ENCODE measurements at places on chromosomes 12 and 14. TPM values are rescaled to one million over a fixed set of nuclear protein-coding genes. Genes with fewer than 3 reads are reported as not detected.

DNA sequence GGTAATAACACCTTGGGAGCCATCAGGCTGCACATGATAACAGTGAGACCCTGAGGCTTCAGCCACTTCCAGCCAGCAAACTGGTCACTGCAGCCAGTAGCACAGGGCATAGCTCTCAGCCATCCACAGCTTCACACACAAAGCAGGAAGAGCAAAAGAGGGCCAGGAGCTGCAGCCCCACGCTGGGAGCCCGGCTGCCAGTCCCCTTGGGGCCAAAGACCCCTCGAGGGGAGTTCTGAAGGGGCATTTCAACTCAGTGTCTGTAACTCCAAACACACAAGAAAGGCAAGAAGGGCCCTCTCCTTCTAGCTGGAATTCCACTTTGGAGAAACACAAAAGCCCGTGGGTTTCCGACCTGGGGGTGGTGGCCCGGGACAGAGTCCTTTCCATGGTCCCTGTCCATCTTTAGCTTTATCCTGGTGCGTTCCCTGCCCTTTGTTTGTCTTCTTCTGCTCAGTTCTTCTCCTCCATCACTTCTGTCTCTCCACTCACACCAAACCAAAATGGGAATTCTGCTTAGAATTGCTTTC is 151.8 kb upstream of the FKBP4 start:
- H3K27me3 ChIP-seq, result peaks cover 15% of the 10 kb centered on the region
- H3K4me3 ChIP-seq, result no peak overlapping the region
- H3K4me1 ChIP-seq, result peaks cover 13% of the 10 kb centered on the region
- H3K27ac ChIP-seq, result no peak overlapping the region

DNA sequence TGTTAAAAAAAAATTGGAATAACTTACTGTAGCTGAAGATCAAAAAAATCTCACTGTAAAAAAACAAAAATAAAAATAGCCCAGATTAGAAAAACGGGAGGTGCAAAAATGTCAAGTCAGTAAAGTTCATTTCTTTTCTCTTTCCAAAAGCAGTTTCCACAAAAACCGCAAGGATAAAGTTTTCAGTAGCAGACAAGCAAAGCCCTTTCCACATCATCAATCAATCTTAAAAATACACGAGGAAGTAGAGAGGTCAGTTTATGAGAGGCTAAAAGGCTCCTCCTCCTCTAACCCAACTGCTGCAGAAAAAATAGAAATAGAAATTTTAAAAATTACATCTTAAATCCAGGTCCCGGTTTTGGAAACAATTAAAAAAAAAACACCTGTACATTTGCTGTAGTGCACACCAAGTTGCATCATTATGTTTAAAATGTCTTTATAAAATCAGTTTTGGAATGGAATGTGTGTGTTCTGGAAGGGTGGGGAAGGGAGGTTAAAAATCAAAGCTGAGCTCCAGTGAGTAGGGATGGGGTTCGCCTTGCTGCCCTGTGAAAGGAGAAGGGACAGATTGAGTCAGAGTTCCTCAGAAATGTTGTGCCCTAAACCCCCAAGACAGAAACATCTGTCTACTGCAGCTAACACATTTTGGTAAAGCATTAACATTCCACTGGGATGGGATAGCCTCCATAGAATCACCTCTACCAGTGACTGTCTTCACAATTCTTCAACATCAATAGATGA is 5.8 kb downstream of the HNRNPC start:
- peaks cover 95% of the 10 kb centered on the region for H3K36me3 ChIP-seq
- H3K4me3 ChIP-seq, result no peak overlapping the region
- H3K27me3 ChIP-seq, result no peaks in the 10 kb centered on the region

- peaks cover 4% of the 10 kb centered on the region for H3K27me3 ChIP-seq
- no peaks in the 10 kb centered on the region for H3K4me1 ChIP-seq
- no peak overlapping the region for H3K27ac ChIP-seq
- no peaks in the 10 kb centered on the region for H3K36me3 ChIP-seq
- no peak for DNase-seq
Observed at GRCh38 chr12:38934686-38935085, 29.3 kb upstream of the CPNE8 start.

DNA sequence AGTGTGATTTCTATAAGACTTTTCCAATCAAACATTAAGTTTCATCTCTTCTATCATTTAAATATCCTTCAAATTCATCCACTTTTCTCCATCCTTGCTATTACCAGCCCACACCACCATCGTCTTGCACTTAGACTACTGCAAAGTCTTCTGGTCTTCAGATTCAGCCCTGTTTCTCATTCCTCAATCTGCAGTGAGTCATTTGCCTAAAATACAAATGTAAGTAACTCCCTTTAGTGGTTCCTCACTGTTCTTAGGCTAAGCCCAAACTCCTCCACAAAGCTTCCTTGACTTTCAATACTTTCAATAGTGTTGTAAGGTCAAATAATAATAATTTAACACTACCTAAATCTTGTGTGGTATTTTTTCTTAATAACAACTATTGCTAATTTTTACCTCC is 83.3 kb downstream of the PLEKHG7 start:
- no peaks in the 10 kb centered on the region for H3K27me3 ChIP-seq
- H3K4me3 ChIP-seq, result no peak overlapping the region
- no peak overlapping the region for H3K27ac ChIP-seq

DNA sequence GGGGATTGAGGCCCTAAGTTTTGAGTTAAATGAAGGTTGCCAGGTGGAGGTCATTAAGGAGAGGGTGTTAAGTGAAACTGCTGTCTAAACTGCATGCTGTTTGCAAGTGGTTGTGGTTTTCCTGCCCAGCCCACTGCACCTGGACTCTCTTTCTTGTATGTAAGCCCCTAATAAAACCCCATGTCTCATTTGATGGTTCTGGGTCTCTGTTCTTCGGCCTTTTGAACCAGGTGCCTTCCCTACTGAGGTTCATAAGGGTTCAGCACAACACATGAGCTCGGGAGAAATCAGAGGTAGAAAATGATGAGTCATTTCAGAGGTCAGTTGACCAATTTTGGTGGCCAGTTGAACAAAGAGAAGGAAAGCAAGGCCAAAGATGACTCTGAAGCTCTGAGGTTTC is 382.5 kb downstream of the RPS29 start:
- no peaks in the 10 kb centered on the region for H3K27me3 ChIP-seq
- no peak for DNase-seq
- no peaks in the 10 kb centered on the region for H3K4me1 ChIP-seq
- no peak overlapping the region for H3K27ac ChIP-seq

- H3K4me1 ChIP-seq, result no peaks in the 10 kb centered on the region
- no peak for DNase-seq
- H3K27me3 ChIP-seq, result peaks cover 99% of the 10 kb centered on the region
- peak overlapping the region; percentile 85 for H3K27ac ChIP-seq
- H3K4me3 ChIP-seq, result peak overlapping the region; percentile 60
Observed at GRCh38 chr12:114403011-114403689, 2.8 kb downstream of the TBX5 start.

DNA sequence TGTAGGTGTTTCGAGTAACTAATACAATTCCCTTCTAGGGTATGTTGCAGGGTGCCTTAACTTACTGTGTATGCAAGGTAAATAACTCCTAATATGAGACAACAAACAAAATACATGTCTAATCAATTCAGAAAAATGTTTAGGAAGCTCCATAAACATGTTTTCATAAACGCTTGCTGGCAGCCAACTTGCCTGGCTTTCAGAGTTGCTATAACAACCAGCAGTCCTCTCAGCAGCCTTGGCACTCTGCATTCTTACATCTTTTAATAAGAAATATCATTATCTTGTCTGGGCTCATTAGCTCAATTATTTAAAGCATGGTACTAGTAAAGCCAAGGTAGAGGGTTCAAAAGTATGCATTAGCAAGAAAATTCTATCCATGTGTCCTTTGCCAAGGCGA is 477.4 kb downstream of the APAF1 start:
- no peaks in the 10 kb centered on the region for H3K4me1 ChIP-seq
- no peak overlapping the region for H3K4me3 ChIP-seq
- no peaks in the 10 kb centered on the region for H3K27me3 ChIP-seq
- H3K36me3 ChIP-seq, result no peaks in the 10 kb centered on the region
- H3K27ac ChIP-seq, result no peak overlapping the region

- peak; percentile 53 for DNase-seq
- H3K27ac ChIP-seq, result peak overlapping the region; percentile 99
- peaks cover 34% of the 10 kb centered on the region for H3K4me1 ChIP-seq
- H3K4me3 ChIP-seq, result peak overlapping the region; percentile 78
- no peaks in the 10 kb centered on the region for H3K27me3 ChIP-seq
- no peaks in the 10 kb centered on the region for H3K36me3 ChIP-seq
Observed at GRCh38 chr14:64501411-64502171, 2.0 kb downstream of the ZBTB25 start.

- H3K36me3 ChIP-seq, result no peaks in the 10 kb centered on the region
- peak overlapping the region; percentile 48 for H3K4me3 ChIP-seq
- peaks cover 11% of the 10 kb centered on the region for H3K4me1 ChIP-seq
- H3K27ac ChIP-seq, result no peak overlapping the region
Observed at GRCh38 chr12:120640861-120641833, 721 bp downstream of the CABP1 start.

DNA sequence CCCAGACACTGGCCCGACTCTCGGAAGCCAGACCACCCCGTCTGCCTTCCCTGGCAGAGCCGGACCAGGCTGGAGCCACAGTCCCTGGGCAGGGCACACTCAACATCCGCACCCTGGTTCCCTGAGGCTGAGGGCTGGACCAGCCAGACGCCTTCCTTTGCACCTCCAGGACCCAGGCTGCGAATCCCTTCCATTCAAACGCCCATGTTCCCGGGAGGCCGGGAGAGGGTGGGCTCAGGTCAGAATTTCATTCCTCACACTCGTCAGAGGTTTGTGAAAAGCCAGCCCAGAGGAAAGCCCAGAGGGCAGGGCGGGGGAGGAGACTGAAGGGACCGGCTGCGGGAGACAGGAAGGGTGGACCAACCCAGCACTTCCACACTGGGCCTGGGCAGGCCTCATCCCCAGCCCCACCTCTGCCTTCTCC is 58.7 kb downstream of the LRRC74A start:
- H3K4me3 ChIP-seq, result no peak overlapping the region
- H3K36me3 ChIP-seq, result no peaks in the 10 kb centered on the region
- H3K27ac ChIP-seq, result peak overlapping the region; percentile 83
- DNase-seq, result no peak
- no peaks in the 10 kb centered on the region for H3K27me3 ChIP-seq

DNA sequence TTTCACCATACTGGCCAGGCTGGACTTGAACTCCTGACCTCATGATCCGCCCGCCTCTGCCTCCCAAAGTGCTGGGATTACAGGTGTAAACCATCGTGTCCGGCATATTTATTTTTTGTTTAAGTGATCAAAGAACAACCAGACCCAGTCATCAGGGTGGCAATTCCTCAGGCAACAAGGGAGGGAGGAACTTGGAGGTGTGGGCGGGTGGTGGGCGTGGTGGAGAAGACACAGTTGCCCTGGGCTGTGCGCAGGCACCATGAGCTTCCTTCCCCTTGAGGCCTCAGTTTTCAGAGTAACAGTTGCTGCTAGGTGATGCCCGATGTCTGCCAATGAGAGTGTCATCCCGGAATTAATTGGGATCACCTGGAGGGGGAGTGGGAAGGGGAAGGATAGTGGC is 191.7 kb downstream of the ALG10 start:
- H3K4me3 ChIP-seq, result no peak overlapping the region
- no peaks in the 10 kb centered on the region for H3K36me3 ChIP-seq
- no peak overlapping the region for H3K27ac ChIP-seq
- H3K4me1 ChIP-seq, result peaks cover 7% of the 10 kb centered on the region

GRCh38 chr12:27968972-27969623 is 3.4 kb downstream of the PTHLH start:
- DNase-seq, result no peak
- H3K27ac ChIP-seq, result no peak overlapping the region

DNA sequence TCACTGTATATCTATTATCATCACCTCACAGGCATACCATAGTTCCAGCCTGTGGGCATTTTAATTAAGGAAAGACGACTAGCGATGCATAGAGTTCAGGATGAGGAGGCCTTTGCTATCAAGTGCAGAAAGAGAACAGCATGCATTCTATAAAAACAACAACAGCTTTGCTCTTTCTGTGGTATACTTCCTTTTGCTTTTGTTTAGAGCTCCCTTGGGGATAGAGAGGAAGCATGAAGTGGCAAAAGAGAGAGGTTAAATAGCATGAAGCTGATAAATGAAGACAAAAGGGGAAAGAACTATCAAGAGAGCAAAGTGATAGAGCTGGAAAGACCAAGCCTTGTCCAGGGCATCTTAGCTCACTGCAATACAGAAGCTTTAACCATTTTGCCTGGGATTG is 23.5 kb downstream of the IFNG-AS1 start:
- no peak overlapping the region for H3K4me3 ChIP-seq
- H3K4me1 ChIP-seq, result no peaks in the 10 kb centered on the region
- no peak for DNase-seq
- no peak overlapping the region for H3K27ac ChIP-seq
- no peaks in the 10 kb centered on the region for H3K27me3 ChIP-seq
- no peaks in the 10 kb centered on the region for H3K36me3 ChIP-seq

CELA1 gene
- total RNA-seq, result not detected

CEBPE gene
- total RNA-seq, result 0.32 TPM

MSI1 gene
- total RNA-seq, result 0.44 TPM

SYCP3 gene
- total RNA-seq, result 0.71 TPM

C12orf54 gene
- 0.53 TPM for total RNA-seq

GPRC5D gene
- total RNA-seq, result not detected

LRTM2 gene
- not detected for total RNA-seq

PIWIL1 gene
- not detected for total RNA-seq

RESF1 gene
- 77.2 TPM for total RNA-seq

CD69 gene
- 11.4 TPM for total RNA-seq

All from lower lobe of right lung (tissue), 2 donors.